ENCODE measurements at places on chromosomes 6 and 20.

- DNase-seq, result no peak
These were observed 6.7 kb upstream of the HMGN3 start for GRCh38 chr6:79241228-79241627.

GRCh38 chr6:35051396-35051795 is 89.7 kb downstream of the TCP11 start:
- no peak for DNase-seq

GRCh38 chr20:56592211-56592610 is 36.9 kb upstream of the TFAP2C start:
- no peak for DNase-seq

DNA sequence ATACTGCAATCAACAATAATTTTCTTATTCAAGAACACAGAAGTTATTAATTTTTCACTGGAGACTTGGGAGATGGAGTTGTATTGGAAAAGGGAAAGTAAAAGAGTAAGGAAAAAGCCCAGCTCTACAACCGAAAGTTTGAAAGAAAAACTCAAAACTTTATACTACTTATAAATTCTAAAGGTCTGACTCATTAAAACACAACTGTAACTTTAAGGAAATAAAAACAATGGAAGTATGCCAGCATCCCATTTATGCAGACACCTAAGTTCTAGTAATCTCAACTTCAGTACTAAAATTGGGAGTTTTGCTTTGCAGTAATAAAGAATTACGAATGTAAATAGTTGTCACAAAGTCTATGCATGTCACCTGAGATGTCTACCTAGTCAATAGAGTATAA is 80.6 kb downstream of the IRAK1BP1 start:
- no peak for DNase-seq

DNA sequence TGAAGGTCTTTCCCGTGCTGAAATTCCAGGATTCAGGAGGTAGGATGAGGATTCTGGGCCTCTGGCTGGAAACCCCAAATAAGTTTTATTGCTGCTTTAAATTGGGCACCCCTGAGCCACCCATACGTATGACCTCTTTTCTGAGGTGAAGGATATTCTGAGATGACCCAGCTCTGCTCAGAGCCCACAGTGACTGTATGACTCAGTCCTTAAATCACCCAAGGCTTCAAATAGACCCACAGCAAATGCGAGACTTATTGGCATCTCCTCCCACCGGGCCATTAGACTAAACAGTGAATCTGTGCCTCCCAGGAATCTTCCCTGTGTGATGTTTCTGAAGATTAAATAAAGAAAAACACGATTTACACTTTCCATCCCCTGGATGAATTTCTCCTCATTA is 9.5 kb downstream of the SIRPG start:
- DNase-seq, result no peak

- DNase-seq, result no peak
These were observed 118.7 kb downstream of the TOX2 start for GRCh38 chr20:44033344-44033743.

- no peak for DNase-seq
These were observed 165.4 kb downstream of the DST start for GRCh38 chr6:56477241-56477640.

GRCh38 chr6:137307163-137307854 is 88.1 kb upstream of the IFNGR1 start:
- DNase-seq, result no peak

GRCh38 chr6:72890671-72891070 is 268.8 kb downstream of the KCNQ5 start:
- no peak for DNase-seq

DNA sequence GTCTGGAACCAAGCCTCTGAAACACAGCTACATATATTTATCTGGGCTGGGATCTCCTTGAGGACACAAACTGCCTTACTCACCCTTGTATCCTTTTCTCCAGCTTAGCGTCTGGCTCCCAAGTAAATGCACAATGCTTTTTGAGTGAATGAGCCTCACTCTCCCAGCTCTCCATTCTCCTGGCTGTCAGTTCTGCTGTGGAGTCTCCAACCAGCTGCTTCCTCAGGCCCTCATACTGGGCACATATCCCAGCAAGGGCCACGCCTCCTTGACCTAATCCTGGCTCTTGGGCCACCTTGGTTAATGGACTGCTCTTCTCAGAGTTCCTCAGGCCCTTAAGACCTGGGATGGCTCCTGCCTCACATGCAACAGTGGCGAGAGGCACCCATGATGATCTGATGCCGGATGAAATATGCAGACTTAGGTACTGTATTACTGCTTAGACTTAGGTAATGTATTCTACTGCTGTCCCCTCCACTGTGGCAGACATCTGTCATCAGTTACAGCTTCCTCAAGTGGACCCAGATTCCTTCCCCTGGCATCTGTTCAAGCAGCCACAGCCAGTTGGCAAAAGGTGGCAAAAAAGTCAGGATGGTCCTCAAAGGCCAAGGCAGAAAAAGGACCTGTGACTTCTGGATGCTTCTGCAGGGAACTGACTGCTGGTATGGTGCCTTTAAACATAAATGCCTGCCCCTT is 16.5 kb downstream of the SNHG17 start:
- peak; percentile 50 for DNase-seq

DNA sequence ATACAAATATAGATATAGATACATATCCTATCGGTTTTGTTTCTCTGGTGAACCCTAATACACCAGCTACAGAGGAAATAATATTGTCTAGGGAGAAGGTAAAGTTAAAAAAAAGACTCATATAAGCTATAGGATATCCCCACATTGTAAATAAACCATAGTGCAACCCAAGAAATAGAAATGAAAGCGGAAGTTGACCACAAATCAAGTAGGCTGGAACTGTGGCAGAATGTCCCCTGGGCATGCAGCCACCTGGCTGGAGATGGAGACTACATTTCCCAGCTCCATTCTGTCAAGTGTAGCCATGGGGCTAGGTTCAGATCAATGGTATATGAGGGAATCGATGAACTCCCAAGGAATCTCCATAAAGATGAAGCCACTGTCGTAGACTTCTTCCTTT is 70.1 kb upstream of the RPS6KA2 start:
- no peak for DNase-seq

GRCh38 chr6:1182722-1183521 is 129.0 kb upstream of the FOXQ1 start:
- no peak for DNase-seq

DNA sequence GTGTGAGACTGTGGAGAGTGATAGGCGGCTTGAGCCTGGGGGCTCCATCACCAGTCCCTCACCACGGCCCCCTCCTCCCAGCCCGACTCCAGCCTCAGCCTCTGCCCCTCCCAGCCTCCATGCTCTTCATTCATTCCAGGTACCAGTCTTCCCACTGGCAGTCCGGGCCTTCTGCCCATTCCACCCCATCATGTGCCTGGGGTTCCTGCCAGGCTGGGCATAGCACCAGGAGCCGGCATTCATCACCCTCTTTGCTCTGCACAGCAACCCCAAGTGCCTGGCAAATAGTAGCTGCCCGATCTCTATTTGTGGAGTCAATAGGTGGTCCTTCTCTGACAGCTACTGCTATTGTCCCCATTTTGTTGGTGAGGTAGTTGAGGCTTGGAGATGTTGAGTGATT is 39.6 kb upstream of the GTSF1L start:
- no peak for DNase-seq

DNA sequence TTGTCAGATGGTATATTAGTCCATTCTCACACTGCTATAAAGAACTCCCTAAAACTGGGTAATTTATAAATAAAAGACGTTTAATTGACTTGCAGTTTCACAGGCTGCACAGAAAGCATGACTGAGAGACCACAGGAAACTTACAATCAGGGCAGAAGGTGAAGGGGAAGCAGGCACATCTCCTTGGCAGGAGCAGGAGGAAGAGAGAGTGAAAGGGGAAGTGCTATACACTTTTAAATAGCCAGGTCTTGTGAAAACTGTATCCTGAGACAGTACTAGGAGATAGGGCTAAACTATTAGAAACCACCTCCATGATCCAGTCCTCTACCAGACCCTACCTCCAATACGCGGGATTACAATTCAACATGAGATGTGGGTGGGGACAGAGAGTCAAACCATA is 193.9 kb upstream of the KCNG1 start:
- DNase-seq, result no peak

DNA sequence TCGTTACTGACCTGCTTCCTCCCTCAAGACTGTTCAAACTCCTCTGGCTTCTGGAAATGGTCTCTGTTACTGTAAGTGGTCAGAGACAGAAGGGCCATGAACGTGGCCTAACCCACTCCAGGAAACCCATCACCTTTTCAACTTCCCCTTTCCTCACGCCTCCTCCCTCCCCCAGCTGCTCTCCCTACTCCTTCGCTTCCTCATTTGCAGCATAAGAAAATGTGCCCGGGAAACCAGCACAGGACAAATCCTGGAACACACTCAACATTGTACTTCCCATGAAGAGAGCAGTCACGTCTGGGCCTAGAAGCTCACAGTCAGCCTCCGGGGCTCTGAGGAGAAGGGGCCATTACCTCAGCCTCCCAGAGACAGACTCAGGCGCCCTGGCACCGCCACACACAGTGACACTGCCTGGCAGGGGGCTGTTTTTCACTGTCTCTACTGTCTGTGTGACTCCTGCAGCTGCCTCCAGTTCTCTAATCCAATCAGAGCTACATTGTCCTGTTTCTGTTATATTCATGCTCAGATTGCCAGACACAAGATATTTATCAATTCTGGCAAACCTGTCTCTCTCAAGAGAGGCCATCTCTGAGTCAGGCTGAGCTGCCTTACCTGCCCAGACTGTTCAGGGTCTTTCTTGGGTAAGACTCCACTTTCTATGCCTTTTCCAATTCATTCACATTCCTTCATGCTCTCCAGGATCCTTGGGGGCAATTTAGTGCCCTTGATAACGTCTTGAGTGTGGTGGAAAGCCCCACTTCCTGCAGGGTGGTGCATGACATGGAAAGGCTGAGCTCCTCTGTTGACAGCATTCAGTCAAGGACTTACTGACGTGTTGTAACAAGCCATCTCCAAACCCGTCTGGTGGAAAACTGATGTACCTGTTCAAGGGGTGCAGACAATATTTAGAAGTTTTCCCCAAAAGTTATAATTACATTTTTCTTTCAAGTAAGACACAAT is 242.2 kb downstream of the HIVEP2 start:
- DNase-seq, result peak; percentile 47

- DNase-seq, result peak; percentile 88
These were observed 2.0 kb downstream of the SPAG4 start for GRCh38 chr20:35617397-35618262.

DNA sequence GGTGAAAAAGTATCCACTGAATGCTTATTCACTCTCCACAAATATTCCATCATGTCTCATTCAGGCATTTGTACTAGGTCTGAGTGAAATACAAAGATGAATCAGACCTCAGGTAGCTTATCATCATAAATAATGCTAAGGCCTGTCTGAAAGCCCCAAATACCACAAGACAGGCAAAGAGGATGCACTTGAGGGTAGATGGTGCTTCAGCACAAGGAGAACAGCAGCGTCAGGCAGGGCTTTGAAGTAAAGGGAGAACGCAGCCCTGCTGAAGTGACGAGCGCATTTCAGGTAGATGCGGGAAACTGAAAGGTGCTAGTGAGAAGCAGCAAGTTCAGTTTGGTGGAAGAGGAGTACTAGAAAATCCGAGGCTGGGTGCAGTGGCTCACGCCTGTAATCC is 38.7 kb downstream of the MAP3K5 start:
- no peak for DNase-seq

- no peak for DNase-seq
These were observed 5.5 kb downstream of the ITCH start for GRCh38 chr20:34368547-34368946.

GRCh38 chr6:28794175-28795002 is 129.4 kb downstream of the TRIM27 start:
- DNase-seq, result no peak

DNA sequence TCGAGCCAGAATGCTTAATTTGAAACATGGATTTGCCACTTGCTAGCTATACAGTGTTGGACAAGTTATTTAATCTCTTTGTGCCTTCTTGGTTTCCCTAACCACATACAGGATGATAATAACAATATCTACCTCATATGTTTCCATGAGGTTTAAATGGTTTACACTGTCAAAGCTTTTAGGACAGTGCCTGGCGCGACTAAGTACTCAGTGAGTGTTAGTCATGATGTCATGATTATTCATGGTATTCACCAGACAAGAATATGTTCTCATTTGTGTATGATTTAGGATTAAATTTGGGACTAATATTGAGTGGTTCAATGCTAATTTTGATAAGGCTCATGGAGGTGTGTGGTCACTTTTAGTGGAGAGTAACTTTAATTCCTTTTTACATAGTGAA is 167.4 kb downstream of the EYA4 start:
- no peak for DNase-seq

- no peak for DNase-seq
These were observed 37.3 kb downstream of the SIM1 start for GRCh38 chr6:100427452-100427851.

GRCh38 chr6:13217206-13217905 is 111.0 kb downstream of the TBC1D7 start:
- no peak for DNase-seq

- no peak for DNase-seq
These were observed 90.1 kb upstream of the PAK5 start for GRCh38 chr20:9928955-9929354.

DNA sequence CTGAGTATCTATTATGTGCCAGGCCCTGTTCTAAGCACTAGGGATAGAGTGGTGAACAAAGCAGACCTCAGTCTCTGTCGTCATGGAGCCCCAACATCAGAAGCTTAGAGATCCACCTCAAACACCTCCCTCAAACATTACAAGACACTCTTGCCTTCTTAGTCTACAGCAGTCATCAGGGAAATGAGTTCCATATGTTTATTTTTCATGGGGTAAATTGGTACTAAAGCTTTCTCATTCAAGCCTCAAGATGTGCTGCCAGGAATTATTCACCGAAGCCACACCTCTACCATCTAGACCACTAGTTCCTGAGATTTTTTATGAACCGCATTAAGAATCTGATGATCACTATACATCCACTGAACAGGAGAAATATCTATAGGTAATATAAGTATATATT is 59.0 kb upstream of the TFB1M start:
- no peak for DNase-seq

- DNase-seq, result no peak
These were observed 3.3 kb downstream of the MYO6 start for GRCh38 chr6:75752365-75752764.

GRCh38 chr6:123448306-123448884 is 188.4 kb downstream of the TRDN start:
- no peak for DNase-seq

GRCh38 chr6:159462431-159462830 is 230.6 kb downstream of the SOD2 start:
- DNase-seq, result no peak

- DNase-seq, result no peak
These were observed 1.2 kb downstream of the RPS21 start for GRCh38 chr20:62387933-62388635.

GRCh38 chr6:151632415-151632987 is 138.7 kb downstream of the CCDC170 start:
- DNase-seq, result no peak

DNA sequence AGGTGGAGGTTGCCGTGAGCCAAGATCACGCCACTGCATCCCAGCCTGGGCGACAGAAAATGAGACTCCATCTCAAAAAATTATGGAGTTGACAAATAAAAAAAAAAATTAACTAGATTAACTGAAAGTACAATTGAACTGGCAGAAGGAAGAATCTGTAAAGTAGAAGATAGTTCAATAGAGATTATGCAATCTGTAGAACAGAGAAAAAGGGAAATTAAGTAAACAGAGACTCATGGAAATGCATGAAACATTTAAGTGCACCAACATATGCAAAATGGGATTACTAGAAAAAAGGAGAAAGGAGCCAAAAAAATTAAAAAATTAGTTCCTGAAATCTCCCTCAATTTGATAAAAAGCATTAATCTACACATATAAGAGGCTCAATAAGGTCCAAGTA is 188.8 kb upstream of the KHDRBS2 start:
- no peak for DNase-seq

GRCh38 chr6:162973151-162973872 is 245.5 kb downstream of the PACRG start:
- peak; percentile 23 for DNase-seq

- DNase-seq, result no peak
These were observed 73.6 kb upstream of the NHSL1 start for GRCh38 chr6:138572885-138573284.
